ENCODE measurements at places on chromosomes 6 and 20. TPM values are rescaled to one million over a fixed set of nuclear protein-coding genes. Genes with fewer than 3 reads are reported as not detected.

The SLC17A3 gene
- 1.6 TPM for total RNA-seq

The KCNK5 gene
- total RNA-seq = 41.5 TPM

The EDN1 gene
- total RNA-seq = 0.09 TPM

The CFAP206 gene
- not detected for total RNA-seq

The RHAG gene
- total RNA-seq = not detected

The EDEM2 gene
- 25.7 TPM for total RNA-seq

The IL17A gene
- total RNA-seq = not detected

The BHLHE23 gene
- total RNA-seq = not detected

The OR2H2 gene
- not detected for total RNA-seq

The RBM39 gene
- 360 TPM for total RNA-seq

The SLC22A7 gene
- total RNA-seq = not detected

The GRM1 gene
- not detected for total RNA-seq

The MCCD1 gene
- not detected for total RNA-seq

The HLA-DOB gene
- total RNA-seq = 3.6 TPM

The SPDEF gene
- 0.09 TPM for total RNA-seq
